ENCODE measurements at places on chromosomes 12 and 14.

DNA sequence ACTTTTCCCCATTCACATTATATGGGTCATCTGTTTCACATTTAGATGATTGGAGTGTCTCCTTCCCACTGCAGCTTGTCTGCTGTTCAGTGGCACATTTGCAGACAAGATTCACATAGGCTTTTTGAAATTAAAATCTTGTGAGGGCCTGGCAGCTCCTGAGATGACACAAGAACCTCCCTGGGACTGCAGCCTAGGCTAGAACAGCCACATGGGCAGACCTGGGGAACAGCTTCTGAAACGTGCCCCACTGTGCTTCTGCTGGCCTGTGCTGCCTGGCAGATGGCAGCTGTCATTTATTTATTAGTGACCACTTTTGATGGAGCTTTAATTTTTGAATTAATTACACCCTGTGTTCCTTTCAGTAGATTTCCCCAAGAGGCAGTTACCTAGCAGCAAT lies 137.4 kb downstream of the GRIP1 start:
- no peak for DNase-seq

GRCh38 chr12:70513426-70513825 lies 123.8 kb downstream of the PTPRB start:
- DNase-seq = no peak

GRCh38 chr12:65343230-65343629 lies 64.7 kb downstream of the MSRB3 start:
- no peak for DNase-seq

DNA sequence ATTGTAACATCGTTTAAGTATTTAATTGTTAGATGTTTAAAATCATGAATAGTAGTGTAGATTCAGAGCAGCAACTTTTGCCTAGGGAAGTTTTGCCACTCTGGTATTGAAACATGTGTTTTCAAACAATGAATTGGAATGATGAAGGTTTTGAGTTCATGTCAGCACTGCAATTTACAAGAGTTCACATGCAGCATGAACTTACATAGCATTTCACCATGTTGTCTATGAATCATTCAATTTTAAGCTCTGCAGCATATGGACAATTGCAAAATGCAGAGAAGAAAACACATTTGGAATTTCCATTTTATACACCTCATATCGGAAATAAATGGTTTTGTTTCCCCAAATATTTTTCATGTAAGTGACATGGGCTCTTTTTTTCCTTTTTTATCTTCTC lies 170.7 kb upstream of the CDKN3 start:
- no peak for DNase-seq

DNA sequence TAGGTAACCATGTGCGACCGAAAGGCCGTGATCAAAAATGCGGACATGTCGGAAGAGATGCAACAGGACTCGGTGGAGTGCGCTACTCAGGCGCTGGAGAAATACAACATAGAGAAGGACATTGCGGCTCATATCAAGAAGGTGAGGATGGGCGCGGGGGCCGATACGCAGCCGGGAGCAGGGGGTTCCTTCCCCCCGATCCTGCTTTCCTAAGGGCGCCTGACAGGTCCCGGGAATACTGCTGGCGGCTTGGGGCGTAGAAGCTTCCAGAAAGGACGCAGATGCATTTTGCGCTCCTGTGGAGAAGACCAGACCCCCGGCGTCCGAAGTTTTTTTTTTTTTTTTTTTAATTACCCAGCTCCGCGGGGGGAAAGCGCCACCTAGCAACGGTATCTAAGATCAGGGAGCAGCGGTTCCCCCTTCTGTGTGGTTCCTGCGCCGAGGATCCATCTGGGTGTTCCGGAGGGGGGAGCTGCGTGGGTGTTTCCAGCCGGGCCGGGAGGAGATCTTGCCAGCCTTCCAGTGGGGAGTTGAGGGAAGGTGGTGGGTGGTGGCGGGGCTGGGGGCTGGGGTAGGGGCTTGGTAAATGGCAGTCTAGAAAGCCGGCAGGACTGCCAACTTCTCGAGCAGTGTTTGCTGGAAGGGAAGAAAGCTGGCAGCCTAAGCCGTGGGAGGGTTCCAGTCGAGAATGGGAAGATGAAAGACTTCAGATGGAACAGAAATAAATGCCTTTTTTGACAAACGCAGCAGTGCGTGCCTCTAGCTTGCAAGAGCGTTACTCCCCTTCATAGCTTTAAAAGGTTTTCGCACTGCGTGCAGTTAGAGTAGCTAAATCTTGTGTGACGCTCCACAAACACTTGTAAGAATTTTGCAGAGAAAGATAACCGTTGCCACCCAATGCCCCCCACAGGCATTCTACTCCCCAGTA lies 764 bp downstream of the DYNLL1 start:
- peak; percentile 79 for DNase-seq

DNA sequence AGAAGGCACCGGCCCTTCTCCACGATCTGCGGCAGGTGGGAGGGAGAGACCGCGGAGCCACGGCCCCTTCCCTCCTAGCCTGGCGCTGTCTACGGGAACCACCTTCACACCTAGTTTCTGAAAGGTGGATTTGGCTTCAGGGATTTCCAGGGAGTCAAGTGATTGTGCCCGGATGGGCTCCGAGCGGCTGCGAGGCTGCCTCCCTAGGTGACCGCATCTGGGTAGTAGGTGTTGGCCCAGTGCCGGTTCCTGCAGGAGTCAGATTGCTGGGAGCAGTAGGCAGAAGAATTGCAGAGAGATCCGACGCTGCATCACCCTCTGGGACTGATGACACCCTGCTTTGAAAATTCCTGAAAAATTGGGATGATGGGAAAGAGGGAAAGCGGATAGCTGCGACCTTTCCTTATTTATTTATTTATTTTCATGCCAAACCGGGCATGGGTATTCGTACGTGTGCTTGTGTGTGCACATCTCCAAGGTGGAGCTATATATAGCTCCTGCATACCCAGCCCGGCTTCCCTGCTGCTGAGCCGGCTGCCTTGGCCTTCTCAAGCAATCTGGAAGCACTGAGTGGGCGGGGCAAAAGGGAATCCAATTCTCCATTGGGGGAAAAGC lies 1.1 kb downstream of the CNTN1 start:
- peak; percentile 51 for DNase-seq

GRCh38 chr14:100407376-100408102 lies 84.4 kb downstream of the SLC25A47 start:
- no peak for DNase-seq

DNA sequence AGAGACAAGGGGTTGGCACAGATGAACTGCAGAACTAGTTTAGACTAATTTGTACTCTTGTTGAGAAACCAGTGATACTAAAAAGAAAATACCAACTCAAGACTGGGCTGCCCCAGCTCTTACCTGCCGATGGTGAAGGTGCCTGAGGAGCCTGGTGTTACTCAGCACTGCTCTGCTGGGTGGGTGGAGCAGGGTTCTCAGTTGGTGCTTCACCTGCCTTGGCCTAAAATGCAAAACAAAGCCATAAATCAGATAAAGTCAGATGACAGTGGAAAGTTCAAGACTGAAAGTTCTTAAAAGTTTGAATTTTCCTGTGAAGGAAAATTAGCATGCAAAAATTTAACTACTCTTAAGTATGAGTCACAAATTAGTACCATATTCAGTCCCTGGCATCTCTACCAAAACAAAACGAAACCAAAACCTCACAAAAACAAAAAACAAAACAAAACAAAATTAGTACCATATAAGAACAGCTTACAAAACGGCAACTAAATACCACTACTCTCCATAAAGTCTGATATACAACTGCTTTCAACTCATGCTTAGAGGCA lies 21.9 kb downstream of the YBX3 start:
- DNase-seq = no peak

DNA sequence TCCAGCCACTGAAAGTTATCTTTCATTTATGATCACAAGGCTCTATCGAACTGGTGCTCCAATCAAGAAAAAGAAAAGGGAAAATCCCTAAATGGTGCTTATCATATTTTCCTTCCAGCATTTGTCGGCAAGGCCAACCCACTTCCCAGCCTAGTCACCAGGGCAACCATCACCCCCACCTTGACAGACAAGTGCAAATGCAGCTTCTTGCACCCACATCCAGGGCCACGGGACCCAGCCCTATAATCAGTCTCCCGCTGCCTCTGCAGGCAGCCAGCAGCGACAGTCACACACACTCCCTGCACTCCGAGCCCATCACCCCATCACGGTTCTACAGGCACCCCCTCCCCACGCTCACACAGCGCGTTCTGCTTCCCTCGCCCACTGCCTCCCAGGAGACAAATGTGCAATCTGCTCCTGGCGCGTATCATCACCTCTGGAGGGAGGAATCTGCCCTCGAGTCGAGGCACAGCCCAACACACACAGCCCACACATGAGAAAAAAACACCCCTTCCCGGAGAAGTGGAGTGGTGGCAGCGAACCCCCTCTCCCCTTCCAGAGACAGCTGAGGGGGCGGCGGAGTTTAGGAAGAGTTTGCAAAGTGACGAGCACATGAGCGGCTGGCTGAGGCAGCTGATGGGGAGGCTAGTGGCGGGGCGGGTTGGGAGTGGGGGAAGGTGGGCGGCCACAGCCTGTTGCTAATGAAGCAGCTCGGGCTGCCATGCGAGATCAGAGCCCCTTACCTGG lies 9.3 kb upstream of the PPP4R4 start:
- DNase-seq = peak; percentile 63

- no peak for DNase-seq
These were observed 9.6 kb downstream of the SUSD6 start for GRCh38 chr14:69620981-69621380.

- peak; percentile 18 for DNase-seq
These were observed 58.1 kb downstream of the TRHDE start for GRCh38 chr12:72330301-72330700.

- peak; percentile 95 for DNase-seq
These were observed at the start of gene SART3 for GRCh38 chr12:108560752-108561719. Gene SART3 (minus strand): TSS chr12:108561173. CDS start chr12:108561154, 19 bp downstream.

DNA sequence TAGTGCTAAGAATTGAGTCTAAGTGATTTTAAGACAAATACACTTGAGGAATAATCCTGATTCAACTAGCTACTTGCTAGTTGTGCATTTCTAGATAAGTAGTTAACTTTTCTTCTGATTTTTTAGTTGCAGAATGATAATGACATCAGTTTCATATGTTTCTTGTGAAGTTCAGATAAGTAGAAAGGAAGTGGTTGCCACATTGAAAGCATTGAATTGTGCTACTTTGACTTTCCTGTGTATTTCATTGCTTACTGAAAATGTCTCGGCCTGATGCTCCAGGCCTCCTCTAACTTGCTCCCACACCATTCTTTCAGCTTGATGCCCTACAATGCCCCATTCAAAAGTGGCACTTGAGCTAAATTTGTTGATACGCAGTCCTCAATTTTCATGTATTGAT lies 980.0 kb downstream of the TMTC2 start:
- DNase-seq = no peak

GRCh38 chr12:89162589-89163261 lies 189.6 kb downstream of the DUSP6 start:
- peak; percentile 35 for DNase-seq

- DNase-seq = peak; percentile 21
These were observed 25.5 kb downstream of the SPTLC2 start for GRCh38 chr14:77590845-77591485.

GRCh38 chr14:50475460-50475859 lies 56.9 kb downstream of the MAP4K5 start:
- peak; percentile 18 for DNase-seq

DNA sequence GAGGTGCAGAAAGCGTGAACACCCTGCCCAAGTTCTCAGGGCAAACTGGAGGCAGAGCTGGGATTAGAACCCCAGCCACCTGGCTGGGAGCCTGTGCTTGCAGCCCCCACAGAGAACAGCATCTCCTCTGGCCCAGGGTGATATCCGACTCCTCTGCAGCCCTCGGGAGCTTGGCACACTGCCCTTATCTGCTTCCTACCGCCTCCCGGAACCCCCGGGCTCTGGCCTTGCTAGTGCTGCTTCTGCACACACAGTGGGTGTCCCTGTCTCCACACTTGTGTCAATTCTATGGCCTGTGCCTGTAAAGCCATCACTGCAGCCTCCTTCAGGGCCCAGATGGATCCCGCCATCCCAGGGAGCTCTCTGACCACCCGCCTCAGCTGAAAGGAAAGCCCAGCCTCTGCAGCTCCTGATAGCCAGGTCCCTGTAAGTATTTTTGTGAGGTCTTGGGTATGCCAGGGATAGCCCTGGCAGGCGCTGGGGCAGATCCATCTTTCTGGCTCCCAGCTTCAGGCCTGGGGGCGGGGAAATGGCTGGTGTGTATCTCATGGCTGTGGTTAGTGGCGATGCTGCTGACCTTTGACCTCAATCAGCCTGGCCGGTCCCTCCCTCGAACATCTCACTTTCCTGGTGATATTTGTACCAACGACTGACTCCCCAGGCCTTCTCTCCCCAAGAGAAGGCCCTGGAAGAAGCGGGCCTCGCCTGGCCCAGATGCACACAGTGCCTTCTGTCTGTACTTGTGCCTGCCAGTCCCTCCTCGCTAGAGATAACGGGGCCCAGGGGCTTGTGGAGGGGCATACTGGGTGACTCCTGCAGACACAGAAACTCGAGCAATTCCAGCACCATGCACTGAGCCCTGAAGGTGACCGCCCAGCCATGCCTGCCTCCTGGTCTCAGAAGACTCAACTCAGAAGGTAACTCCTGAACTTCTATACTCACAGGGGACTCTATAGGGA lies 183.8 kb downstream of the CALM1 start:
- peak; percentile 68 for DNase-seq

- no peak for DNase-seq
These were observed 12.2 kb downstream of the SYCP3 start for GRCh38 chr12:101727098-101727497.

- DNase-seq = no peak
These were observed 46.5 kb downstream of the NR1H4 start for GRCh38 chr12:100520048-100520769.

DNA sequence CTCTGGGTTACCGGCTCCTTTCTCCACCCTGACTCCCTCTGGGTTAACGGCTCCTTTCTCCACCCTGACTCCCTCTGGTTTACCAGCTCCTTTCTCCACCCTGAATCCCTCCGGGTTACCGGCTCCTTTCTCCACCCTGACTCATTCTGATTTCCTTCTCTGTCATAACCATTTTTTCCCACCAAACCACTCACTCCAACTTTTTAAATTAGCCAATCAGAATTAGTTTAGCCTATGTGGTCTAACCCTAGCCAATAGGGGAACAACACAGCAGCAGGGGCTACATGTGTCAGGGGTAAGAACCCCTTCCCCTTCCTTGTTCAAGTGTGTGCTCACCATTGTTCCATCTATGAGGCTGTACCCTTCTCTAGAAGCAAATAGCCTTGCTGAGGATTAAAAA lies 98.4 kb upstream of the RBM19 start:
- DNase-seq = no peak
